Hippocampal formation (tissue), 2 donors: ENCODE measurements at places on chromosomes 2 and 18.

DNA sequence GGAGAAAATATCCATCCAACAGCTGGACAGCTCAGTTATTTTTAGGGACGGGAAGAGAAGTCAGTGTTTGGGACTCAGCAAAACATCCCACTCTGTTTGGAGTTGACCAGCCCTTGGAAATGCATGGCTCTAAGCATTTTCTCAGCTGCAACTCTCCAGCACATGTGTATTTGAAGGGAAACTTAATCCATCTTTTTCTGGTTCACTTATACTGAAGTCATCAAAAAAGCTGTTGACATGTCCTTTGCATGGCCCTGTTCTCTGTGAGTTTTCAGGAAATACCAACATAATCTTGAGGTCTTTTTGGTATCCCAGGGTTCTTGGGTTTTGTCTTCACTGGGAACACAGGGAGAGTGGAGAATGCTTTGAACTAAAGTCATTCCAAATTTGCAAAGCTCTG lies 91.9 kb upstream of the CELF4 start:
- DNase-seq = no peak

DNA sequence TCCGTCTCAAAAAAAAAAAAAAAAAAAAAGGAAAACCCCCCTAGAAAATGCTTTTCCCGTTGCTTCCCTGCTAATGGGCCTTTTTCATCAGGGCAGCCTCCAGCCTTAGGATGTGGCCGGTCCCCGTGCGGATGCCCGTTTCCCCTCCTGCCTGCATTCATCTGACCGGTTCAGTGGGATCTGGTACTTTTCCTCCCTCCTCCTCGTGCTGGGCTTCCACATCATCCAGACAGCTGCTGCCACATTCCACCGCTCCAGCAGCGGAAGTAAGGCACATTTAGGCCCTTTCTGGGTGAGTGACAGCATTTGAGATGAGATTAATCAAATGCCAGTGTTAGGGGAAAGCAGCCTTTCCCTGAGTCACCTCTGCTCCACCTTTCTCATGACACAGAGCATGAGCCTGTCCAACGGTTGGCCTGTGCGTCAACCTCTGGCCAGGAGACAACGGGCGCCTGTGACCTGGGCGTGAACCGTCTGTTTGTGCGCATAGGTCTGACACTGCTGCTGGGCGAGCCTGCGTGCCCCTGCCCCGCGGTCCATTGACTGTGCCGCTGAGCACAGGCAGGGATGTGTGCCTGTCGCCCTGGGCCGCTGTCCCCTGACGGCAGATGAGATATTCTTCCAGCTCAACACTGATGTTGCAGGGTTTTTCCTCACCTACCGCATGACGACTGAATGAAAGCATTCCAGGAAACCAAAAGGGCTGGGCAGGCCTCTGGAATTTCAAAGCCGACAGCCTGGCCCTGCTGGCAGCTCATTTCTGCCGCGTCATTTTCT lies 174.0 kb downstream of the TGIF1 start:
- no peak for DNase-seq

- DNase-seq = no peak
Measured at GRCh38 chr2:207621501-207622039, 3.6 kb downstream of the METTL21A start.

GRCh38 chr18:7870855-7871254 lies 303.7 kb downstream of the PTPRM start:
- DNase-seq = no peak

DNA sequence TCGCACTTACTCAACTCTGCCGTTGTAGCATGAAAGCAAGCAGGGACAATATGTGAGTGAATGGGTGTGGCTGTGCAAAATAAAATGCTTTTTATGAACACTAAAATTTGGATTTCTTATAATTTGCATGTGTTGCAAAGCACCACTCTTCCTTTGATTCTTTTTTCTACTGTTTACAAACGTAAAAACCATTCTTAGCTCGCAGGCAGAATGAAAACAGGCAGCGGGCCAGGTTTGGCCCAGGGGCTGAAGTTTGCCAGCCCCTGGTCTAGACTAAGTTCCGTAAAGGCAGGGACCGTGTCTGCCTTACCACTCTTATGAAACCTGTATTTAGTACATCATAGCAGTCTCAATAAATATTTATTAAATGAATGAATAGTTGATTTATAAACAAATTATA lies 83.7 kb upstream of the SPATS2L start:
- DNase-seq = no peak

- no peak for DNase-seq
Measured at GRCh38 chr2:9306911-9307310, 100.3 kb downstream of the ASAP2 start.

GRCh38 chr18:73279498-73279897 lies 411.7 kb upstream of the NETO1 start:
- DNase-seq = no peak

- DNase-seq = no peak
Measured at GRCh38 chr2:233463586-233463985, 103.0 kb downstream of the USP40 start.

- DNase-seq = no peak
Measured at GRCh38 chr2:141701618-141702017, 429.2 kb downstream of the LRP1B start.

- DNase-seq = no peak
Measured at GRCh38 chr2:33777786-33778185, 178.7 kb upstream of the FAM98A start.
